Chondrocyte (in vitro differentiated cells): ENCODE measurements at places on chromosomes 12 and 14. TPM values are rescaled to one million over a fixed set of nuclear protein-coding genes. Genes with fewer than 3 reads are reported as not detected.
A peak's percentile ranks its signal among the peaks of the same experiment; 100 is the strongest.

GRCh38 chr12:28059220-28059619, 86.7 kb upstream of the PTHLH start:
- no peak overlapping the region for H3K27ac ChIP-seq
- no peaks in the 10 kb centered on the region for H3K27me3 ChIP-seq

GRCh38 chr12:67442347-67442841, 173.2 kb downstream of the CAND1 start:
- H3K27ac ChIP-seq: no peak overlapping the region
- no peaks in the 10 kb centered on the region for H3K36me3 ChIP-seq
- peaks cover 18% of the 10 kb centered on the region for H3K4me1 ChIP-seq
- DNase-seq: no peak

DNA sequence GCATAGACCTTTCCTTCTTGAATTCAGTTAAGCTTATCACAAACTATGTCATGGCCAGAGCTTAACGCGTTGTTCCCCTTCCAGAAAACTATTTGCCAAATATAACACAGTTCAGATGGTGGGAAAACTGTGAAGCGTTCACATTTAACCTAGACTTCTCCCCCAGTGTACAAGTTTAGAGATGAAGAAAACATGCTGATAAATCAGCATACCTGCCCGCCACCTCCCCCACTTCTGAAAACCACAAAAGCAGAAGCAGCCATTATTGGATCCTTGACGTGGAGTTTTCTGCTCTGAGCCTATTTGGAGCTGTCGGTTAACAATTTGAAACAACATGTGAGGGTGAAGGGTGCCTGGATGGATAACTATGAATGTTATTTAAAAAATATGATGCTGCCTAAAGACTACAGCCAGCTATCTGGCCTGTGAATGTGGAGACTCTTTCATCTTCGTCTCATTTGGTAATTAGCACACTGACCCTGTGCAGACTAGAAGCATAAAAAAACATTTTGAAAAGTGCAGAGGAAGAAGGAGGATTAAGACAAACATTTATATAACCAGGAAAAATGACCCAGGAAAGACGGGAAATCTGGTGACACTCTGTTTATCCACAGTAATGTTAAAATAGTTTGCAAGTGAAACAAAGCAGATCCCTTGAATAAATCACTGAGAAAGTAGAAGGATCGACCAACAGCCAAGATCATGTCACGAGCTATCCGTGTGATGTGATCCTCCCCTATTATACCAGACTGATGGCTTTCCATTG, 408.2 kb downstream of the AEBP2 start:
- H3K36me3 ChIP-seq: no peaks in the 10 kb centered on the region
- no peaks in the 10 kb centered on the region for H3K27me3 ChIP-seq
- peak overlapping the region; percentile 92 for H3K27ac ChIP-seq
- no peak for DNase-seq
- H3K4me3 ChIP-seq: peak overlapping the region; percentile 41

DNA sequence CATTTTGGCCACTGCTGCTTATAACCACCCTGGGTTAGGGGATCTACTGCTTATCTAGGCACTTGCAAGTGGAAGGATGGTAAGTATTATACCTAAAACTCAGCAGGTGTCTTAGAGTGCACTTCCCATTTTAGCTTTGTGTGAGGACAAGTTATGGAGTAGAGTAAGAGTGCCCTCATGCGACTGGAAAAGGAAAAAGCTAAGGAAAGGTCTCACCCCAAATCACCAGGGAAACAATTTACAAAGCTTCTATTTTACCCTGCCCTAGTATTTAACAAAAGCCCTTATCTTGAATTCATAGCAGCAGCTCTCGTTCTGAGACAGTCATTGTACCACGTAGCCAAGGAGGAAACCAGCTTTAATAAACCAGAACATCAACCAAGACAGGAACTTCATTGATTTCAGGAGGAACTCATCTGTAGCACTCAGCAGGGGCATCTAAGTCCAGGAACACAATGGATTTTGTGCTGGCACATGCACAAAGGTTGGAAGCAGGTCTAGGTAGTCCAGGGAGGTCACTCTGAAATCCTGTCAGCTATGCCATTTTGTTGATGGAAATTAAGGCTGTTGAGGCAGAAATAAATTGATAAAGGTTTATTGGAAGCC, 2.9 kb downstream of the RDH12 start:
- peaks cover 8% of the 10 kb centered on the region for H3K27me3 ChIP-seq
- H3K4me3 ChIP-seq: no peak overlapping the region
- no peaks in the 10 kb centered on the region for H3K36me3 ChIP-seq
- H3K4me1 ChIP-seq: peaks cover 5% of the 10 kb centered on the region

- H3K4me1 ChIP-seq: no peaks in the 10 kb centered on the region
- DNase-seq: no peak
- H3K36me3 ChIP-seq: no peaks in the 10 kb centered on the region
- H3K27ac ChIP-seq: no peak overlapping the region
- peaks cover 11% of the 10 kb centered on the region for H3K27me3 ChIP-seq
Measured at GRCh38 chr12:113555226-113555625, 83.6 kb upstream of the LHX5 start.

- DNase-seq: no peak
- peak overlapping the region; percentile 75 for H3K27ac ChIP-seq
- H3K36me3 ChIP-seq: peaks cover 36% of the 10 kb centered on the region
- no peak overlapping the region for H3K4me3 ChIP-seq
Measured at GRCh38 chr12:2119266-2119665, 66.5 kb downstream of the CACNA1C start.

TMEM253 gene
- total RNA-seq: 1.1 to 1.6 TPM (median 1.2 TPM) in 3 replicates

P2RX2 gene
- total RNA-seq: not detected in 3 replicates

EXOC3L4 gene
- total RNA-seq: not detected in 3 replicates

SLC25A47 gene
- total RNA-seq: not detected in 3 replicates
